Hippocampal formation (tissue), 2 donors: ENCODE measurements at places on chromosomes 13 and 19.
A peak's percentile ranks its signal among the peaks of the same experiment; 100 is the strongest.

GRCh38 chr19:10780368-10780767 is 55.6 kb downstream of the TMED1 start:
- no peak for DNase-seq

- DNase-seq, result no peak
Measured at GRCh38 chr19:33437393-33437820, 63.9 kb downstream of the CEBPG start.

GRCh38 chr19:19911150-19911549 is 10.4 kb downstream of the ZNF93 start:
- DNase-seq, result no peak

DNA sequence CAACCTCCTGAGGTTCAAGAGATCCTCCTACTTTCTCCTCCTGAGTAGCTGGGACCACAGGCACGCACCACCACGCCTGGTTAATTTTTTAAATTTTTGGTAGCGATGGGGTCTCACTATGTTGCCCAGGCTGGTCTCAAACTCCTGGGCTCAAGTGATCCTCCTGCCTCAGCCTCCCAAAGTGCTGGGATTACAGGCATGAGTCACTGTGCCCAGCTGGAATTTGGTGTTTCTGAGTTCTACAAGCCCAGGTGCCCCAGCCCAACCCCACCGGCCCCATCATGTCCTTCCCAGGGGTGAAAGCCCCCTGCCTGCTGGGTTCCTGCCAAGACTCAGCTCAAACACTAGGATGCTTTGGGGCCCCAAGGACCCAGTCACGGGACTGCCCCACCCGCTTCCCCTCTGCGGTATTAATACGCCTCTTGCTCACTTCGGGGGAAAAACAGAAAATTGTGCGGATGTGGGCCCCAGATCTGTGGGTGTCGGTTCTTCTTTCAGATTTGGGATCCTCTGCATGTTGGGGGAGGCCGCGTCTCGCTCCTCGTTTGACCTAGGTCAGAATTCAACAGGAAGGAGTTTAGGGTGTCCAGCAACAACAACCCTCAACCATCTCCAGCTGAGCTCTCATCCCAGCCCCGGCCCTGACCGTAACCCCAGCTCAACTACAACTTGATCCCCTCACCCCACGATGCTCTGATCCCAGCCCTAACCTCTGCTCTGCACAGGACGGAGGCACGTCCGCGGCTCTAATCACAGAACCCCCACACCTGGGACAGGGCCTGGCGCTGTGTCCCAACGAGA is 3.7 kb upstream of the FCER2 start:
- DNase-seq, result peak; percentile 4
